Anterior cingulate cortex (tissue), 58 donors: ENCODE measurements at places on chromosomes 1 and 21.

DNA sequence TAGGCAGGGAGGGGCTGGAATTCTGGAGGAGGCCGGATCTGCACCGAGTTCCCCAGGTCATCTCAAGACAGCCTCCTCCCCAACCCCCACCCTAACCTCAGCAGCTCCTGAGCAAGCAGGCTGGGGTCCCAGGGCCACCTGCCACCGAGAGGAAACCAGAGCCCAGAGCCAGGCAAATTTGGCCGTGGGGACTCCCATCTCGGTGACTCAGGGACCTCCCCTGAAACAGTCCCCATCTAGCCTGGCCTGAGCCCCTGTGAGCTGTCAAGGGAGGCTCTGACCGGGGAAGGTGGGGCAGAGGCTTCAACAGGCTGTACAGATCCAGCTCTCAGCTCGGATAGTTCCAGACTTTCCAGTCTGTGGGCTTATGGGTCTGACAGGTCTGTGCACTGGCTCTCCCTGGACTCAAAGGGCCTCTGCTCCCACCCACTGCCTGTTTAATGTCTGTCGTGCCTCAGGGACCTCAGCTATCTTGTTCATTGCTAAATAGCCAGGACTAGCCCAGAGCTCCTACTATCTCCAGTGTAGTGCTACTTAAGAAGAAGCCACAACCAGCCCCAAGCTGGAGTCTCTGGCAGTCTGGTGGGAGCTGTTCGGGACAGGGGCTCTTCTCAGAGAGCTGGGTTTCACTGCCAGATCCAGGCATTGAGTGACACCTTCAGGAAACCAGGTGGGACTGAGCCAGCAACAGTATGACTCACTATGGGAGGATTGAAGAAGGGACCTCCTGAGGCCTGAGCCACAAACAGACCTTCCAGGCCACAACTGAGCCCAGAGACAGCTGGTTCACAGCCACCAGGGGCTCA is 25.6 kb downstream of the MATN1 start:
- DNase-seq: no peak

- no peak for DNase-seq
Observed at GRCh38 chr1:161031874-161032273, 6.9 kb downstream of the TSTD1 start.

DNA sequence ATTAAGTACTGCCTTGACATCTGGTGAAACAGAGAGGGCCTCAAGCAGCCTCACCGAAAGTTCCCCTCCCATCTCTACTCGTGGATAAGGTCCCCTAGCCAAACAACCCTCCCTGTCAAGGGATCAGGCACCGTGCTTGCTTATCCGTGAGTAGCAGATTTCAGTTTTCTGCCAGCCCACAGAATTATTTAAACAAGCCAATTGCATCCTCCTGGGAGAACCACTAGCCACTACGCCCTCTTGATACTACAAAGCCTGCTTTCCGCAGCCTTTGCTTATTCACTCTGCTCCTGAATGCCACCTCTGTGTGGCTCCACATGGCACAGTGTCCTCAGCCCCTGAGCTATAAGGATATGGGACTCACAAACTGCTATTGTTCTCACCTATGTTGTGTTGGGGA is 5.9 kb upstream of the TFF2 start:
- no peak for DNase-seq

DNA sequence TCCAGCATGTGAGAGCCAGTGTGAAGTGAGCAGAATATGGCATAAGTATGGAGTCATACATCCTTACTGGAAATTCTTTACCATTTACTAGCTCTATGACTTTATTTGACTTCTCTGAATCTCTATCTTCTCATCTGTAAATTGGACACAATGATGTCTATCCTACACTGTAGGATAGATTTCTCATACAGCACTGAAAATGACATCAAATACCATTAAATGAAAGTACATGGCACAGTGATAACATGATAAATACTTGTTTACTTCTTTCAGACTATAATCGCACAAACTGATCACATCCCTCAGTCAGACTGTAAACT is 1.3 kb upstream of the CTTNBP2NL start:
- no peak for DNase-seq

- no peak for DNase-seq
Observed at GRCh38 chr1:242062271-242062670, 63.4 kb upstream of the MAP1LC3C start.

GRCh38 chr1:245874942-245875580 is 632.0 kb downstream of the SMYD3 start:
- no peak for DNase-seq

DNA sequence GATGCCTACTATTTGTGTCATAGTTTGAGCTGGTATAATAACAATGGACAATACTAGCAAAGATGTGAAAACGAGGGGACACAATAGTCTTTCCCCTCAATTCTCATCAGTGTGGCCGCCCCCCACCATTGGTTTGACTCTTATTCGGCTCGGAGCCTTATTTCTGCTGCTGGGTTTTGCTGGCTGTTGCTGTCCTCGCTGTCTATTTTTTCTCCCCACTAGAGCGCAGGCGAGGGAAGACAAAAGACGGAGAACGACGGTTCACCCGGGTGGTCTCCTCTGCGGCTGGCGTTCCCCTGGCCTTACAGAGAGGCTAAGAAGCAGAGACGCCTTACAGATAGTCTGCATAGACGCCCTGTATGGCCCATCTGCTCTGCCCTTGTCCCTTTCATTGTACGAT is 19.4 kb downstream of the CLIC6 start:
- no peak for DNase-seq

DNA sequence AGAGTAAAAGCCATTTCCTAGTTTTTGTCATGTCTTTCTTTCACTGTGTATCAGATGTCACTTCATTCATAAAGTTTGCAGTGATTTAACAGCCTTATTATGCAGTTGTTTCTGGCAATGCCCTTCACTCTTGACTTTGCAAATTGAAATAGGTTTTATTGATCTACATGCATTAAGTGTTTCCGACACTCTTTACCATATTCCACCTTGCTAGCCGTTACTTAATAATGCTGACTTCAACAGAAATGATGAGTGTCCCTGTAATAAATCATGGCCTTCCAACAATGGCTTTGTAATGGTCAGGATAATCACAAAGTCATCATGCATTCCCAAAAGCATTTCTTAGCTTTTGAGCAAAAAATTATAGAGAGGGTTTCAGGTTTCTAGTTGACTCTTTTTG is 236.8 kb upstream of the FMN2 start:
- DNase-seq: no peak

DNA sequence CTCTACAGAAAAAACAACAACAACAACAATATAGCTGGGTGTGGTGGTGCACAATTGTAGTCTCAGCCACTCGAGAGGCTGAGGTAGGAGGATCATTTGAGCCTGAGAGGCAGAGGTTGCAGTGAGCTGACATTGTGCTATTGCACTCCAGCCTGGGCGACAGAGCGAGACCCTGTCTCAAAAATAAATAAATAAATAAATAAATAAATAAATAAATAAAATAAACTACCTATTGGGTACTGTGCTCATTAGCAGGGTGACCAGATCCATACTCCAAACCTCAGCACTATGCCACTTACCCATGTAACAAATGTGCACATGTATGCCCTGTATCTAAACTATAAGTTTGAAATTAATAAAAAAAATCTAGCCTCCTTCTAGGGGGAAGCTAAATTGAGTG is 369.4 kb upstream of the AJAP1 start:
- no peak for DNase-seq

DNA sequence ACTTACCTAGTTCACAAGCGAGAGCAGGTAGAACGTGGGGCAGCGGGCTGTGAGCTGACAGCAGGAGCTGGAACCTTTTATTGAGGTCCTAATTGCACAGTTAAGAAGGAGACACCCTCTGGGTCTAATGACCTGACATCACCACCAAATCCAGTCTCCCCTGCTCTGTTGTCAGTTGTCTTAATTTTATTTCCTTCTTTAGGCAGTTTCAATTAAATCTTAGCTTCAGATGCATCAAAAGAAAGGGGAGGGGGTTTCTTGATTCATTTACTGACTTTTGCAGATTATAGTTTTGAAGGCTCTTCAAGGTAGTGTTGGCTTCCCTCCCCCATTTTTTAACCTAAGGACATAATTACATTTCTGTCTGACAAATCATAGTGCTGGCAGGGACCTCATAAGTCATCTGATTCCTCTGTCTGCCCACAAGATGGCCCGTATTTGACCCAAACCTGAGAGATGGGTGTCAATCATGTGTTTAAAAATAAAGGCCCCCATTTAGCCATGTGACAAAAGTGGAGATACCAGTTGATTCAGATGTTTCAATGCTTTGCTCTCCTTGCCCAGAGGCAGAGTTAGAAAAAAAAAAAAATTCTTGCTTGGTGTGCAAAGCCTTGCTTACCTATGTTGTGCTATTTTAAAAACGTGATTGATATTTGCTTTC is at the start of gene TCHHL1:
TSS of gene TCHHL1 (minus strand) at position 51 of the 661 bp plus-strand sequence. CDS start 921 bp downstream, outside the sequence.
- DNase-seq: no peak

DNA sequence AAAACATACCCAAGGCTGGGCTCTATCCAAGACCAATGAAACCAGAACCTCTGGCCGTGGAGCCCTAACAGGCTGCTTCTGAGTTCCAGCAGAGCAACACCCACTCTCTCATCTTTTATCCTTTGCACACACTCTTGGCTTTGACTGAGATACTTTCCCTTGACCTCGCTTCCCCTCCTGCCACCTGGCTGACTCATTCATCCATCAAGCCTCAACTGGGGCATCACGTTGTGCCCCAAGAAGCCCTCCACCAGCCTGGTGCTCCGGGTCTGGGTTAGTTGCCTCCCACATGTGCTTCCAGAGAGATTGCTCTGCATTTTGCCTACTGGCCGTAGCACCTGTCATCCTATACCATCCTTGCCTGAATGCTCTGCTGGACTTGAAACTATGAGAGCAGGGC is 34.5 kb upstream of the SERBP1 start:
- no peak for DNase-seq

- no peak for DNase-seq
Observed at GRCh38 chr1:70222716-70223235, 1.6 kb downstream of the SRSF11 start.
